ENCODE measurements at places on chromosomes 16 and 17.

DNA sequence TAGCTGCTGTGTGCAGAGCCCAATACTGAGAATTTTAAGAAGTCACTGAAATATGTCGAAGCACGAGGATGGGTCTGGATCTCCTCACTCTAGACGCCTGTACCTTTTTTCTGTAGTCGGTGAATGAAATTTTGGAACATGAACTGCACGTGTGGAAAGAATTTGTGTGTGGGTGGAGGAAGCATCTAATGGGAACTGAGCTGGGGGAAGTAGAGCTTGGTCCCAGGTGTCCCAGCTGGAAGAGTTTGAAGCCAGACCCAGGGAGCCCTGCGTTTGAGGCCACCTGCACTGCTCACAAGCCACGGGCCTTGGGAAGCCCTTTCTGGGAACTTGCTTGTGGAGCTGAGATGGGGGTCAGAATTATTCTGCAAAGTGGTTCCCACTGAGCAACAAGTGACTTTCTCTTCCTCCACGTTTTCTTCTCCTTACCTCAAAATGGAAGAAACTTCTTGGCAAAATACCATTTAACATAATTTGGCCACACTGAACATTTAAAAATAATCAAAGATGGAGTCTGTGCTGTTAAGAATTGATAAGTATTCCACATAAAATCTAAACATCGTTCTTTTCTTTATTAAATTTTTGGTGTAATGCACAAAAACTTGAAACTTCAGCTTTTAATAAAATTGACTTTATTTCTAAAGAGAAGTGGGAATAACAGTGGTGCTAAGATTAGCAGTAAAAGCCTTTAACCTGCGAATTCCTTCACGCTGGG is 163.8 kb downstream of the PRKCA start:
- no peak for DNase-seq

DNA sequence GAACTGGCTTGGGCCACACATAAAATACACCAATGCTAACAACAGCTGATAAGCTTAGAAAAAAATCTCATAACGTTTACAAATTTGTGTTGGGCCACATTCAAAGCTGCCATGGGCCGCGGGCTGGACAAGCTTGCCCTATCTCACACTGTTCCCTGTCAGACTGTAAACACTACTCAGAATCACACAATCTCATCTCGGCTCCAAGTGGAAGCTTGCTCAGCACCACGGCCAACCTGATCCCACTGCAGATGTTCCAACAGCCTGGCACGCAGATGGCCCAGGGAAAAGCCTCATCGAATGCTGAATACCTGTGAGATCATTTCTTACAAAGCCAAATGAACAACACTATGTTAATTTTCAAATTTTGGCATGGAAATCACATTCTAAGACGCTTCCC is 125.8 kb downstream of the ANKRD11 start:
- DNase-seq = no peak

GRCh38 chr17:45018848-45019711 is 32.4 kb downstream of the DCAKD start:
- peak; percentile 23 for DNase-seq

DNA sequence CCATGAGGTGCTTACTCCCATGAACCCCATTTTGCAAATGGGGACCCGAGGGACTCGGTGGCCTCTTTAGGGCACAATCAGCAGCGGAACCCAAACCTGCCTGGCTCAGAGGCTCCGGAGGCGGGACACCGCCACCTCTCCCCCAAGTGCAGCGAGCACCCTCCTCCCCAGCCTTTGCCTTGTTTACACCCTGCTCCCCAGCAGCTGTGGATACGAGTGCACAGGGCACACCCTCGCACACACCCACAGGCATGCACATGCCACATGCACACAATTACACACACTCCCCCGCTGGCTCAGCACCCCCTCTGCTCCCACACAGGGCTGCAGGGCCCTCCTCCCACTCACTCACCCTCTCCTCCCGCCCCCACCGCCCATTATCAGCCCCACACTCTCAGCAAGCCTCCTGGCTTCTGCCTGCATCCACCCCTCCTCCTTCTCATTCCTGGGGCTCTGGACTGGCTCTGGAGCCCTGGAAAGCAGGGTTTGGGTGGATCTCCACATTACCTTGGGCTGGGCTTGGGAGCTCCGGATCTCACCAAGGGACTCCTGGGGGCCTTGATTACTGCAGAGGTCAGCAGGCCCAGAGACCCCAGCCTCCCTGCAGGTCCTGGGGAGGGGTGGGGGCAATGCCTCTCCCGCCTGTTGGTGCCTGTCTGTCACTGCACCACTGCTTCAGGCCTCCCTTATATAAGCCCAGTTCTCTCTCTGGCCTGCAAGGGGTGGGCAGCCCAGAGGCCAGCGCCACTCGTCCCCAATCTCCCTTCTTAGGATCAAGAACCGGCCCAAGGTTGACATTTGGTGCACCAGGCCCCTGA is 6.4 kb downstream of the PDK2 start:
- DNase-seq = no peak

- DNase-seq = no peak
Measured at GRCh38 chr16:3295209-3295608, 10.0 kb downstream of the TIGD7 start.

DNA sequence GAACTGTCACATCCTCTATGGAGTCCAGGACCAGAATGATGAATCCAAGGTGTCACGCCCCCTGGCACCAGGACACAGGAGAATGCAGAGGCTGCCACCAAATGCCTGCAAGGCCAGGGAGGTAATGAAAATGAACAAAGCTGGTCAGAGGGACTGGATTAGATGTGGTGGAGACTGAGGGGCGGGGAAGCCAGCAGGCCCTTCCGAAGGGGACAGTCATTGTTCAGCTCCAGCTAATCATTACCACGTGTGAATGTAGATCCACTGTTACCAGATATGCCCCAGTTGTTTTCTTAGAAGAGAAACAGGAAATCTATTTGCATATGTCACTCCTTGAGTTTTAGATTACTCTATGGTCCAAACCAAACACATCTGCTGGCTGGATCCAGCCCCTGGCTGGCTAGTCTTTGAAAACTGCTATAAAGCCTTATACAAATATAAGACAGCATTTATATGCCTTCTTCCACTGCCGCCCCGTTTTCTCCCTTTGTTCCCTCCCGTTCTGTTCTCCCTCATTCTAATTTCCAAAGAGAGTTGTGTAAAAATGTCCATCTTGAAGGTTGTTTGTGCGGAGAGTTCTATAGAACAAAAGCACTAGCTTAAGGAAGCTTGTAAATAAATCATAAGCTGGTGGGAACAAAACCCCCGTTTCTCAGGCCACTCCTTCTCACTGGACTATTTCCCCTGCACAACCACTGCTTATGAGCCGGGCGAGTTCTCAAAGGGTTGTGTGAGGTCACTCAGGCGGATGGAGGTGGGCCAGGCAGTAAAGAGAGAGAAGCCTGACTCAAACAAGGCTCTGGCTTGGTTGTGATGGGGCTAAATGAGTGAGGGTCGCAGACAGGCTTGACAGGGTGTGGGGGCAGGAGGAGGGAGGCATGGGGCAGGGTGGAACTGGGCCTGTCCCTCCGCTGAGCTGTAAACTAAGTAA is 14.2 kb downstream of the CRYM start:
- DNase-seq = no peak

- DNase-seq = no peak
Measured at GRCh38 chr17:19001907-19002590, 2.5 kb downstream of the FAM83G start.

DNA sequence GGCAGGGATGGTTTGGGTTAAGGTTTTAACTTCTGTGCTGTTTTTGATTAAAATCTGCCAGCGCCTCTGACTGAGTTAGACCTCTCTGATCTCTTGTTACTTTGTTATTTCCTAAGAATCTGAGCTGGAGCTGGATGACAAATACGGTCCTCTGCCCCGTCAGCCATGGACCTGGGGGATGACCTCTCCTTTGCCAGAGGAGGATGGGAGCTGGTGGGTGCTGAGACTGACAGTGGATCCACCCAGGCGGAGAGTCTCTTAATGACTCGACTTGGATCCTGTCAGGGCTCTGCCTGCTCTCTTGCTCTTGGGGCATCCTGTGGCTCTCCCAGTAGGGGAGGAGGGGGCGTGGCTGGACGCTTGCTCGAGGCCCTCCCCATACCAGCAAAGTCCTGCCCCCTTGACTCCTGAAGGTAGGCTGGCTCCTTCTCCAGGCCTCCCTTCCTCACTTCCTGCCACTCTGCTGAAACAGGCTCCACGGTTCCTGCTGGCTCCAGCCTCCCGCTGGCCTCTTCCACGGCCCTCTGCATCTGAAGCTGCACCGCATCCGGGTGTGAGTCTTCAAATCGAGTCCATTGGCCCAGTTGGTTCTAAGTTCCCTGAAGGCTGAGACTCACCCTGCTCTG is 24.8 kb upstream of the MAP3K14 start:
- no peak for DNase-seq

DNA sequence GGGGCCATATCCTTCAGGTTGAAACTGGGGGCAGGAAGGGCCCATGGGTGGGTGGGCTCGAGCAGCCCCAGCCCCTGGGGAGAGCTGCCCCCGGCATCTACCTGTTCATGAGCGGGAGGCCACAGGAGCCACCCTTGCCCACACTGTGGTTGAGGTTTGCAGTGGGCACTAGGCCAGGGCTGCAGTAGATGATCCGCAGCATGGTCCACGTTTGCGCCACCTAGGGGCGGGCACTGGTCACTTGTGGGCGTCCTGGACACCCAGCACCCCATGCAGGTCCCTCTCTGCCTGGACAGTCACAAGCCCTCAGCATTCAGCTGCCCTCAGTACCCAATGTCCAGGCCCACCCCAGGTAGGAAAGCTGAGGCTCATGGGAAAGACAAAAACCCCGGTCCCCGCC is 1.8 kb upstream of the JMJD8 start:
- no peak for DNase-seq

GRCh38 chr16:75742424-75743047 is 16.2 kb upstream of the CPHXL start:
- no peak for DNase-seq

- DNase-seq = no peak
Measured at GRCh38 chr17:80294653-80295052, 34.0 kb downstream of the RNF213 start.

DNA sequence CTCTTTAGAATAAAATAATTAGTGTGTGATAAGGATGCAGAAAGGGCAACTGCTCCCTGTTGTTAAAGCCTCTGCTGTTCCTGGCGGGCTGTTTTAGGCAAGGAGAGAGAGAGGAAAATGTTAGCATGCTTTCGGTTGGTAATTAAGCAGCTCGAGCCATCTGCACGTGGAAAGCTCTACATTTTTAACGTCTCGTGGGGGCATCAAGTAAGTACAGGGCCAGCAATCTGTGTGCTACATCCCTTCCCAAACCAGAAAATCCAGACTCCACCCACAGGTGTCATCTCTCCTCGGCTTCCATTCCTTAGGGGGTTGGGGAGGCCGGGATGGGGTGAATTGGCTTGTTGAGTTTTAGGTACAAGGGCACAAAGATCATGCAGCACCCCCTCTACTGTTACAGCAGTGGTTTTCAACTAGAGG is 62.4 kb upstream of the MARCHF10 start:
- DNase-seq = no peak

GRCh38 chr16:25006504-25007056 is 8.6 kb downstream of the ARHGAP17 start:
- no peak for DNase-seq

DNA sequence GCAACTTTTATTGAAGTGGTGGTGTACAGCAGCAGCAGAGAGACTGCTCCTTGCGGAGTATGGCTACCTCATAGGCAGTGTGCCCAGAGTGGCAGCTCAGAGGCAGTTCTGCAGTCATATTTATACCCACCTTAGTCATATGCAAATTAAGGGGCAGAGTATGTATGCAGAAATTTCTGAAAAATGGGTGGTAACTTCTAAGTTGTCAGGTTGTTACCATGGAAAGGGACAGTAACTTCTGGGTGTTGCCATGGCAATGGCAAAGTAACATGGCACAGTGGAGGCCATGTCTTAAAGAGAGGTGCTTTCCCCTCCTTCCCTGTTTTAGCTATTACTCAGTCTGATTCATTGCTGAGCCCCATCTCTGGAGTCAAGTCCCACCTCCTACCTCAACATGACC is 53.4 kb downstream of the MEOX1 start:
- peak; percentile 83 for DNase-seq

DNA sequence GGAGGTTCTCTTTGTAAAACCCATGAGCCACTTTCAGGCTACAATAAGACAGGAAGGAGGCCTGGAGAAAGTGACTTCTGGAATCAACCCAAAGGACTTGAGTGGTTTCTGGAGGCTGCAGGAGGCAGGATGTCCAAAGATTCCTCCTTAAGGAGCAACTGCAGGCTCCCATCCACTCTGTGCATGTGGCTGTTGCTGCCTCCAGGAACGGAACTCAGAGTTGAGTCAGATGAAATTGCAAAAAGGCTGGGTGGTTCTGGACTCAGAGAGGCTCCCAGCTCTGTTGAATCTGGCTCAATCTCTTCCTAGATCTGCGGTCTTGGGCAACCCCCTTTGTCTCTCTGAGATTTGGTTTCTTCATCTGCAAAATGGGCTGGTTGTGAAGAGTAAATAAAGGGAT is 197.1 kb downstream of the SHISA9 start:
- no peak for DNase-seq

DNA sequence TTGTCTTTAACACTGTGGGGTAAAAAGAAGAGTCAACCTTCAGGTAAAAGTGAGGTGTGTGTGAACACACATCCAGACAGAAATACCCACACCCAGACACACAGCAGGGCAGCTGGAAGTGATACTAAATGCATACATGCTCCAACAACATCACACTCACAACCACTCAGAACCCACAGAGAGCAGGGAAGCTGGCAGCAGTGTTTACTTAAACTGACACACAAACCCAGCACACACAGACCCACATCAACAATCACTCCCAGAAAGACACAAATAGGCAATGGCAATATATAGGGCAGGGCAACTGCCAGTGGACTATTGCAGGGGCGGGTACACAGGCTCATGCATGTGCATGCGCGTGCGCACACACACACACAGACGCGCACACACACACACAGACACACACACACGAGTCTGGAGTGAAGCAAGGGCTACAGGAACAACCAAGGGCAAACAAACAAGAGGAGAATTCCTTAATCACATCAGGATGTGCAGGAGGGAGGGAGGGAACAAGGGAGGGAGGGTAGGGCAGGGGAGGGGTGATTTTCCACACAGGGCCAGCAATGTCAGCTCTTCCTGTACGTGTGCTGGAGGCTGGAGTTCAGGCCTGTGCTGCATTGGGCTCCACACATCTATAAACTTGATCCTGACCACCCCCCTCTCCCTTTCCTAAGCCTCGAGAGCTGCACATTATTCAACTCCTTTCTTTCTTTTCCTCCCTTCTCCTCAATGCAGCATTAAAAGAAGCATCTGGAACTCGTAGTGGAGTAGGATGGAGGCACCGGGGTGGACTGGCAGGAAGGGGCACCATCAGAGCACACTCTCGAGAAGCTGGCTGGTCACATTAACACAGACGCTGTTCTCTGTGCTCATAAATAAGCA is 30.1 kb downstream of the HIC1 start:
- no peak for DNase-seq

DNA sequence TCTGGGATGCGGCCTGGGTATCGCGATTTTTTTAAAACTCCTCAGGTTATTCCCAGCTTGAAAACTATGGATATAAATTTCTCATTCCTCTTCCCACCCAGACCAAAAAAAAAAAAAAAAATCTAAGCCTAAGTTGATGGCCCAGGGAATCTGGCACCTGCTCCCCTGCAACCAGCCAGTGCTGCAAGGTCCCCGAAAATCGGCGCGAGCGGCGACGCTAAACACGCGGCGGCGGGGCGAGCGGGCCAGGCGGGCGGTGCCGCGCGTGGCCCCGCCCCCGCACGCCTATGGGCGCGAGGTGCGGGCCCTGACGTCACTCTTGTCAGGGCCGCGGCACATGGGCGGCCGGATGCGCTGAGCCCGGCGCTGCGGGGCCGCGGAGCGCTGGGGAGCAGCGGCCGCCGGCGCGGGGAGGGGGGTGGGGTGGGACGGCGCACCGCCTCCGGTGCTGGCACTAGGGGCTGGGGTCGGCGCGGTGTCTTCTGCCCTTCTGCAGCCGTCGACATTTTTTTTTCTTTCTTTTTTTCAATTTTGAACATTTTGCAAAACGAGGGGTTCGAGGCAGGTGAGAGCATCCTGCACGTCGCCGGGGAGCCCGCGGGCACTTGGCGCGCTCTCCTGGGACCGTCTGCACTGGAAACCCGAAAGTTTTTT is at the start of gene HLF:
Gene HLF, plus strand, starts transcription at position 316 of the 654 bp plus-strand sequence. CDS start 525 bp downstream, outside the sequence.
- DNase-seq = peak; percentile 72
